Spleen (tissue), 13 donors: ENCODE measurements at places on chromosomes 2 and 18. TPM values are rescaled to one million over a fixed set of nuclear protein-coding genes. Genes with fewer than 3 reads are reported as not detected.

SLC5A7 gene
- total RNA-seq = not detected

CYP26B1 gene
- 2.3 TPM for total RNA-seq

ACKR3 gene
- 86.8 TPM for total RNA-seq

SLC9A4 gene
- total RNA-seq = not detected

TSPYL6 gene
- total RNA-seq = not detected

KCNG3 gene
- not detected for total RNA-seq

TEKT4 gene
- not detected for total RNA-seq

CXCR1 gene
- total RNA-seq = 19.4 TPM

TACR1 gene
- 0.28 TPM for total RNA-seq

IL36A gene
- total RNA-seq = not detected

SPATA3 gene
- total RNA-seq = not detected

GRP gene
- not detected for total RNA-seq

DNAH6 gene
- 0.43 TPM for total RNA-seq

GALR1 gene
- total RNA-seq = not detected

CRACDL gene
- total RNA-seq = 4.1 TPM

CREG2 gene
- total RNA-seq = not detected

ZNF396 gene
- total RNA-seq = 3.6 TPM

NEU4 gene
- not detected for total RNA-seq

TTR gene
- not detected for total RNA-seq

ZNF142 gene
- total RNA-seq = 32.2 TPM

HOXD11 gene
- not detected for total RNA-seq

CROCC2 gene
- 1.1 TPM for total RNA-seq

DNAH7 gene
- 0.27 TPM for total RNA-seq

VWA3B gene
- not detected for total RNA-seq
